ENCODE measurements at places on chromosomes 7 and 10. TPM values are rescaled to one million over a fixed set of nuclear protein-coding genes. Genes with fewer than 3 reads are reported as not detected.

DNA sequence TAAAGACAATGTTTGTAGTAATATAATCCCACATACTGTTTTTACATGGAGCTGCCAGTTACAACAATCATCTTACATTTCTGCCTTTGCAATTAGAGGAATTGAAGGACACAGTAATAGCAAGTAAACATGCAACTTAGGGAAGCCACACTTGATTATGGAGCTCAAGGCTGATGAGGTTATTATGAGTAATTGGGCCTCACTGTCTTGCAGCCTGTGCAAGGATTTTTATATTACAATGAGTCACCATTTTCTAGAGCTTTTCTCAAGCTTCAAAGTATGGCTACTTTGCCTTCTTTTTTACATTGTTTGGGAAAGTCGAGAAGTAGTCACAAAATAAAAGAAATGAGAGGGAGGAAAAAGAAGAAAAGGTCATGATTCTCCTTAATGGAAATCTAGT is 226.4 kb downstream of the KIAA1217 start:
- H3K27ac ChIP-seq = no peak overlapping the region
- no peak overlapping the region for H3K4me3 ChIP-seq
- no peaks in the 10 kb centered on the region for H3K4me1 ChIP-seq
- H3K36me3 ChIP-seq = peaks cover 3% of the 10 kb centered on the region

- H3K4me1 ChIP-seq = no peaks in the 10 kb centered on the region
- no peak overlapping the region for H3K4me3 ChIP-seq
- no peak for DNase-seq
- no peak overlapping the region for H3K27ac ChIP-seq
Observed at GRCh38 chr7:126228356-126229061, 1024.2 kb downstream of the GRM8 start.

GRCh38 chr10:117818721-117819120 is 228.0 kb downstream of the RAB11FIP2 start:
- H3K36me3 ChIP-seq = no peaks in the 10 kb centered on the region
- H3K27me3 ChIP-seq = peaks cover 16% of the 10 kb centered on the region
- no peak overlapping the region for H3K27ac ChIP-seq
- no peaks in the 10 kb centered on the region for H3K4me1 ChIP-seq
- no peak for DNase-seq

GRCh38 chr10:109726473-109726872 is 196.8 kb downstream of the XPNPEP1 start:
- no peak for DNase-seq
- peaks cover 5% of the 10 kb centered on the region for H3K27me3 ChIP-seq
- no peaks in the 10 kb centered on the region for H3K36me3 ChIP-seq
- no peak overlapping the region for H3K27ac ChIP-seq

DNA sequence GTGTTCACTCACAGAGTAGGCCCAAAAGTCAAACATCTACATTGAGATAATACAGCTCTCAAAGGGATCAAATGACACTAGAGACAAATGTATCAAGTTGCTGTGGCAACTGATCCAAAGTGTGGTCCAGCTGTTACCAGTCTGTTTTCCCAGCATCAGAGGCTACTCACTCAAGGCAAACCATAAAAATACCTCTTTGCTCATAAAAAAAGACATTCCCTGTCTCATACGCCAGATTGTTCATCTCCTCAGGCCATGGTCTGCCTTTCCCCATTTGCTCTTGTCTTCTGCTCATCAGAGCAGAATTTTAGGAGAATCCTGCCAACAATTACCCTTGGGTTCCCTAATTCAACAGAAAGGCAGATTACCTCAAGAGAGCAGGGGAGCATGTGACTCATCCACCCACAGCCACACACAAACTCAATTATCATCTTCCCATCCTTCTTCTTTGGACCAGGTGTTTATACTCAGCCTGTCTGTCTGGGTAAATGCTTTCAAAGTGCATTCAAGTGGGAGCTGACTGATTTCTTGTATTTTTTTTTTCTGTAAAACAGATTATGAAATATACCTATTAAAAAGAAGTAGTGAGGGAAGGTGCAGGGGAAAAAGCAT is 226.5 kb upstream of the HPS1 start:
- peaks cover 3% of the 10 kb centered on the region for H3K36me3 ChIP-seq
- H3K4me1 ChIP-seq = peaks cover 2% of the 10 kb centered on the region
- DNase-seq = no peak

- H3K4me1 ChIP-seq = no peaks in the 10 kb centered on the region
- DNase-seq = no peak
- H3K36me3 ChIP-seq = peaks cover 4% of the 10 kb centered on the region
- H3K4me3 ChIP-seq = no peak overlapping the region
Observed at GRCh38 chr7:45595809-45596664, 21.9 kb downstream of the ADCY1 start.

- H3K27ac ChIP-seq = peak overlapping the region; percentile 1
- H3K27me3 ChIP-seq = peaks cover 9% of the 10 kb centered on the region
- H3K4me1 ChIP-seq = peaks cover 28% of the 10 kb centered on the region
- DNase-seq = no peak
- peak overlapping the region; percentile 15 for H3K4me3 ChIP-seq
Observed at GRCh38 chr10:119313024-119313423, 105.7 kb downstream of the GRK5 start.

- H3K27ac ChIP-seq = no peak overlapping the region
- H3K4me1 ChIP-seq = peaks cover 4% of the 10 kb centered on the region
- peaks cover 75% of the 10 kb centered on the region for H3K27me3 ChIP-seq
- peak overlapping the region; percentile 43 for H3K4me3 ChIP-seq
Observed at GRCh38 chr10:59708816-59709394, 745 bp downstream of the SLC16A9 start.

DNA sequence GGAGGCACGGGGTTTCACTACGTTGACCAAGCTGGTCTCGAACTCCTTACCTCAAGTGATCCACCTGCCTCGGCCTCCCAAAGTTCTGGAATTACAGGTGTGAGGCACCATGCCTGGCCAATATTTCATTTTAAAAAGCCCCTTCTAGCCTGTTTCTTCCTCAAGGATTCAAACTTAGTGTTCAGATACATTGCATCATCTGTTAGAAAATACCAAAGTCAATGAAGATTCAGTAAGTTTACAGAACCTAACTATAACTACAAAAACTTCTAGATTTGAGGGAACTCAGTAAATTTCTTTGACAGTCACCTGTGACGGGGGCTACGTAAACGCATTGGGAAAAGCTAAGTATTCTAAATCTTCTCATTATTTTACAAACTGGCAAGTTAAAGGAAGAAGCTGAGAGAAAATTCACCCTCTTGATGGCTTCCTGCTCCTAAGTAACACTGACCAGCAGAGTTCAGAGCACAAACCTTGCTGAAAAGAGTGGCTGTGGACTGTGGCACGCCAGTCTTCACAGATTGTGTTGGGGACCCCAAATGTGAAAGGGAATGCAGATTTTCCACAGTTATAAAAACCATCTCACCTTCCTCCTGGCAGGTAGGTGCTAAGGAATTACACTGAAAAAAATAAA is 162.2 kb downstream of the PKD1L1 start:
- no peak for DNase-seq
- no peaks in the 10 kb centered on the region for H3K4me1 ChIP-seq
- no peak overlapping the region for H3K27ac ChIP-seq

- no peak for DNase-seq
- H3K27me3 ChIP-seq = no peaks in the 10 kb centered on the region
- no peaks in the 10 kb centered on the region for H3K36me3 ChIP-seq
- no peak overlapping the region for H3K27ac ChIP-seq
Observed at GRCh38 chr7:68078157-68078710, 1081.6 kb downstream of the TYW1 start.

DNA sequence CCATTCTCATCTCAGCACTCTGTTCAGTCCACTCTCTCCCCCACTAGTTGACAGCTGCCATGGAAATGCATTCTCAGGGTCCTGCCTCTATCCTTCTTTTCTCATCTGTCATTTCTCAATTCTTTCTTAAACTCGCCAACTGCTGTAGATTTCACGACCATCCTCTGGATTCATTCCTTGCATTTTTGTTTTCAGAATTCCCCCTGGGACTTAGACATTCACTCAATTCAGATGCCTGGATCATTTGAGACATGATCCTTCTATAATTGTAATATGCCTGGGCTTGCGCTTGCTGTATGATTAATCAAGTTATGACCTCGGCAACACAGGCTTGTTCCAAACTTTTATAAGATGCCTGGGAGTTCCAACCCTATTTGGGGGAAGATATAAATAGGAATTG is 104.5 kb downstream of the RAB11FIP2 start:
- no peaks in the 10 kb centered on the region for H3K4me1 ChIP-seq
- H3K36me3 ChIP-seq = no peaks in the 10 kb centered on the region
- DNase-seq = no peak
- no peak overlapping the region for H3K4me3 ChIP-seq

- H3K27ac ChIP-seq = no peak overlapping the region
- no peaks in the 10 kb centered on the region for H3K36me3 ChIP-seq
- DNase-seq = no peak
Observed at GRCh38 chr10:10160821-10161312, 856.8 kb upstream of the CELF2 start.

DNA sequence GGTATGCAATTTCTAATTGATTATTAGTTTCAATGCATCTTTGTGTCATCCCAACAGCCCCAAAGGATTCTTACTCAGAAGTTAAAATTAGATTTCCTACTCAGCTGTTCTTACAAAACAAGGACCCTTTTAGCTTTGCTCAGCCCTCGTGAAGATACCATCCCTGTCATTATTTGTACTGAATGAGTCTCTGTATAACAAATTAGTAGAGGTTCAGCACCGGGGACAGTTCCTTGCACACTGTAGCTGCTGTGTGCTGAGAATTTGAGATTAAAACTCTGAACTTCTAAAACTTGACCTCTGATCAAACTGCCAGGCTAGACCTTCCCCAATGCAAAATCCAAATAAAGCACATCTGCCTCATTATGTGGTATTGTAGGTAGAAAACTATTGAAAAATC is 299.1 kb downstream of the LHFPL3 start:
- no peaks in the 10 kb centered on the region for H3K4me1 ChIP-seq
- H3K4me3 ChIP-seq = no peak overlapping the region
- no peak for DNase-seq
- no peaks in the 10 kb centered on the region for H3K27me3 ChIP-seq

GRCh38 chr7:48438206-48438605 is 266.9 kb downstream of the ABCA13 start:
- no peaks in the 10 kb centered on the region for H3K27me3 ChIP-seq
- H3K4me1 ChIP-seq = no peaks in the 10 kb centered on the region
- H3K4me3 ChIP-seq = no peak overlapping the region
- no peak for DNase-seq
- H3K27ac ChIP-seq = no peak overlapping the region

GRCh38 chr7:106029941-106030340 is 66.9 kb downstream of the CDHR3 start:
- DNase-seq = no peak
- peak overlapping the region; percentile 92 for H3K27ac ChIP-seq
- peaks cover 5% of the 10 kb centered on the region for H3K4me1 ChIP-seq
- H3K4me3 ChIP-seq = no peak overlapping the region
- H3K27me3 ChIP-seq = no peaks in the 10 kb centered on the region

DNA sequence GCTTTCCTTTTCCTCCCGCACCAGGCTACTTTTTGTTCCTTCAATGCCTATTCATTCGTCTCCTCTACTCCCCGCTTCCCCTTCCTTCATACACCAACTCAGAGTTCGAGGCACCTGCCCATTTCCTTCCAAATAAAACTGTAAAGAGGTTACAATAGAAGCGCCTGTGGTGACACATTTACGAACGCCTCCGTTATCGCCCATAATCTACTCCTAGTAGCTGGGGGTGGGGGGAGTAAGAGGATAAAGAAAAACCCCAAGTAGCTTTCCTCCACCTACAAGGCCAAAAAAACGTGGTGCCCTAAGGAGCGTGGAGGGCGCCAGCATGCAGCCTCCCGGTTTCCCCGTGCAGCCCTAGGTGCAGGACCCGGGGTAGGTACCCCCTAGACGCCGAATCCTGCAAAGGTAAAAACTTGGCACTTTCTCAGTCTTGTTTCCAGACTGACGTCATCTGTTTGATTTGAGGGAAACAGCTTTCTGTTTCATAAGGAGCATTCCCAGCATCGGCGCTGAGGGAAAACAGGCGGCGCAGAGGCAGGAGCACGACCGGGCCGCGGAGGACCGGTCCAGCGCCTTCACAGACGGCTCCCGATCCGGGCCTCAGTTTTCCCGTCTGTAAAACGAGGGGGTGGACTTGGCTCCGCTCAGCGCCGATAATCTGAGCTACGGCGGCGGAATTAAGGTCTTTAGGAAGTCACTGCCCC is 922 bp downstream of the PPA1 start:
- H3K4me1 ChIP-seq = peaks cover 23% of the 10 kb centered on the region
- peak; percentile 19 for DNase-seq
- H3K4me3 ChIP-seq = peak overlapping the region; percentile 96
- peaks cover 7% of the 10 kb centered on the region for H3K36me3 ChIP-seq
- H3K27ac ChIP-seq = peak overlapping the region; percentile 87

DNA sequence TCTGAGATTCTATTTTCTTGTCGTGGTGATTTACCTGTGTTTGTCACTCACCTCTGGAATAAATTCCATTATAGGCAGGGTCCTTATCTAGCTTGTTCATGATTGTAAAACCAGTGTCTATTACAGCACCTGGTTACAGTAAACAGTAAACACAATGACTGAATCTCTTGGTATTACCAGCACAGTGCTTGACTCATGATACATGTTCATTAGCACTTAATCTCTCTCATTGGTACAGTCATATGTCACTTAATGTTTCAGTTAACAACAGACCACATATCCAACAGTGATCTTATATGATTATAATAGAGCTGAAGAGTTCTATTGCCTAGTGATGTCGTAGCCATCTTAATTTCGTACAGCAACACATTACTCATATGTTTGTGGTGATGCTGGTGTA is 1.6 kb upstream of the TASOR2 start:
- H3K27ac ChIP-seq = peak overlapping the region; percentile 47
- H3K36me3 ChIP-seq = peaks cover 5% of the 10 kb centered on the region
- H3K4me3 ChIP-seq = no peak overlapping the region
- peaks cover 22% of the 10 kb centered on the region for H3K4me1 ChIP-seq

DNA sequence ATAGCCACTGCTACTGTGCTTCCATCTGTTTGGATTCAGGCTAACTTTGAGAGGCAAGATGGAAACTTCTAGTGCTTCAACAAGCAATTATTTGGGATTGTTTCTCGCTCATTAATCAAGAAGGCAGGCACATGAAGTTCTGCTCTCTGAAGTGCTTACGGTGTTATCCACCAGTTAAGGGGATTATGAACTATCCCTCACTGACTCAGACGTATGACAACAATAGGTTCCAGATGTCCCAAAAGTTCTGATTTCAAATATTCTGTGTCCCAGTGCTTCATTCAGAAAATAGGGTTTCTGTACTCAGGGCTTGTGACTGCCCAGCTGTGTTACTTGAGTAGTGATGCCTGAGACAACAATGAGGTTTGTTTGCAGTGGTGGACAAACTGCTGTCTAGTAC is 81.0 kb downstream of the HACD1 start:
- no peaks in the 10 kb centered on the region for H3K4me1 ChIP-seq
- no peak overlapping the region for H3K4me3 ChIP-seq
- H3K36me3 ChIP-seq = no peaks in the 10 kb centered on the region
- H3K27me3 ChIP-seq = no peaks in the 10 kb centered on the region

GRCh38 chr10:132575320-132576201 is 38.0 kb downstream of the INPP5A start:
- no peaks in the 10 kb centered on the region for H3K27me3 ChIP-seq
- no peaks in the 10 kb centered on the region for H3K36me3 ChIP-seq
- H3K4me3 ChIP-seq = no peak overlapping the region
- peaks cover 25% of the 10 kb centered on the region for H3K4me1 ChIP-seq

Gene WIPF3
- 0.08 TPM for total RNA-seq

Gene DAGLB
- 19.6 TPM for total RNA-seq

Gene WASHC2A
- total RNA-seq = 56.3 TPM

Gene RSU1
- total RNA-seq = 72.5 TPM

Gene ZPBP
- not detected for total RNA-seq

Gene VAX1
- not detected for total RNA-seq

Gene PKD2L1
- total RNA-seq = 0.80 TPM

Gene SAMD9L
- 17.7 TPM for total RNA-seq

Gene HECTD2
- total RNA-seq = 3.1 TPM

Gene EPO
- not detected for total RNA-seq

Gene COL1A2
- total RNA-seq = not detected

Gene PLCE1
- total RNA-seq = not detected

Gene SHTN1
- total RNA-seq = 2.4 TPM

Gene MRC1
- 0.07 TPM for total RNA-seq
